ENCODE measurements at places on chromosomes 7 and 10. TPM values are rescaled to one million over a fixed set of nuclear protein-coding genes. Genes with fewer than 3 reads are reported as not detected.

DNA sequence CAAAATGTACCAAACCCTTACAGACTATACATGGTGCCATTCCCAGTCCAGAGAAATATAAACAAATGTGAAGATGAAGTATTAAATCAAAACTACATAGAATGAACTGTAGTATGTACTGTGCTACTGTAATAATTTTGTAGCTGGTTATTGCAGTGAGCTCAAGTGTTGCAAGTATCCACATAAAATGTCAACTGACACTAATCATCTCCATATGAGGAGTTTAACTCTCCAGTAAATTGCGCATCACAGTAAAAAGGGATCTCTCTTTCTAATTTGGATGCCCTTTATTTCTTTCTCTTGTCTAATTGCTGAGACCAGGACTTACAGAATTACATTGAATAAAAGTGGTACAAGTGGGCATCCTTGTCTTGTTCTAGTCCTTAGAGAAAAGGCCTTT, 165.5 kb downstream of the CPED1 start:
- H3K36me3 ChIP-seq, result no peaks in the 10 kb centered on the region
- no peak for DNase-seq
- no peaks in the 10 kb centered on the region for H3K27me3 ChIP-seq
- H3K27ac ChIP-seq, result no peak overlapping the region

GRCh38 chr7:156754201-156754600, 113.6 kb downstream of the RNF32 start:
- H3K36me3 ChIP-seq, result no peaks in the 10 kb centered on the region
- H3K27ac ChIP-seq, result no peak overlapping the region

DNA sequence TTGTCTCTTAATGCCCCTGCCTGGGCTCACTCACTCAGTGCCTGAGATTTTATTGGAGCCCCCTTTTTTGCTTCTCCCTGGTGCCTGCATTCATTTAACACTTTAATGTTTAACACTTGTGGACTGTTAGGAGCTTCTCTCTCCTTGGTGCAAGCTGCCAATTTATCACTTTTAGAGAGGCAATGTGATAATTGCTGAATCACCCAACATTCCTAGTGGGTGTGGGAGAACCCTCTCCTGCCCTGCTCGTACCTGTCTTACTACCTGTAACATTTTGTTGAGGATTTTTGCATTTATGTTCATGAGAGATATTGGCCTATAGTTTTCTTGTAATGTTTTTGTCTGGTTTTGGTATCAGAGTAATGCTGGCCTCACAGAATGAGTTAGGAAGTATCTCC, 13.2 kb downstream of the STAM start:
- H3K36me3 ChIP-seq, result peaks cover 5% of the 10 kb centered on the region
- H3K4me3 ChIP-seq, result no peak overlapping the region
- no peak for DNase-seq
- H3K27me3 ChIP-seq, result no peaks in the 10 kb centered on the region

DNA sequence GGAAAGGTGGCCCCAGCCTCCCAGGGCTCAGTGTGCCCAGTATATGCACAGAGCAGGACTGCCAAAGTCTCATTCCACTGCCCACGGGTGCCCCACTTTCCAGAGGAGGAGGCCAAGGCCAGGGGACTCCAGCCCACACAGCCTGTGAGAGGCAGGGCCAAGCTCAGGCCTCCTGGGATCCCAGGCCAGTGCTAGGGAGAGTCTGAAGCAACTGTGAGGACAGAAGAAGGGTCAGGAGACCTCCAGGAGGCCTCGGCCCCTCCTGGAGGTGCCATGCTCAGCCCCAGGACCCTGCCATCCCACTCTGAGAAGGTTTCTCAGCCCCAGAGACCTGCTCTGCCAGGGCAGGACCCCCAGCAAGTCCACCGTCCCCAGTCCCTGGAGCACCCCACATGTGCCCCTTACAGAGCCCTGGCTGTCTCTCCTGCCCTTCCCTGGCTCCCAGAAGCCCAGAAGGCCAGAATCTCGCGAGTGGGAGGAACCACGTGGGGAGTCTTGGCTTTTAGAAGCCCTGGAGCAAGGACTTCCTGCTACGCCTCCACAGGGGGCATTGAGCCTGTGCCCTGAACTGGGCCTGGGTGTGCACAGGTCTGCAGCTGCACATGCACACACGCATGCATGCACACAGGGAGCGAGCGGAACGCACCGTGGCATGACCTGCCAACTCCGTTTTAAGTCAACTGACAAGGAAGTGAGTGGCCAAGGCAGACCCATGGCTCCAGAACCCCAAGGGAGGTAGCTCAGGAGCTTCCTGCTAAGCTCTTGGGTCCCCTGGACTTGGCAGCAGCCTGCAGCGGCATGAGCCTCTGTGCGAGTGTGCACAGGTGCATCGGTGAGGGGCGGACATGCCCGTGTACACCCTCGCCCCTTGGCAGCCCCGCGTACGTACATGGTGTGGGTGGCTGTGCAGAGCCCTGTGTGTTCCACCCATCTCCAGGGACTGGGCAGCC, 33.6 kb downstream of the ZCCHC24 start:
- DNase-seq, result no peak
- no peak overlapping the region for H3K27ac ChIP-seq
- no peak overlapping the region for H3K4me3 ChIP-seq
- peaks cover 19% of the 10 kb centered on the region for H3K4me1 ChIP-seq
- peaks cover 15% of the 10 kb centered on the region for H3K36me3 ChIP-seq

GRCh38 chr10:66926841-66927240, 1.0 kb downstream of the LRRTM3 start:
- H3K27ac ChIP-seq, result no peak overlapping the region
- H3K4me3 ChIP-seq, result no peak overlapping the region
- no peaks in the 10 kb centered on the region for H3K27me3 ChIP-seq
- H3K36me3 ChIP-seq, result no peaks in the 10 kb centered on the region

DNA sequence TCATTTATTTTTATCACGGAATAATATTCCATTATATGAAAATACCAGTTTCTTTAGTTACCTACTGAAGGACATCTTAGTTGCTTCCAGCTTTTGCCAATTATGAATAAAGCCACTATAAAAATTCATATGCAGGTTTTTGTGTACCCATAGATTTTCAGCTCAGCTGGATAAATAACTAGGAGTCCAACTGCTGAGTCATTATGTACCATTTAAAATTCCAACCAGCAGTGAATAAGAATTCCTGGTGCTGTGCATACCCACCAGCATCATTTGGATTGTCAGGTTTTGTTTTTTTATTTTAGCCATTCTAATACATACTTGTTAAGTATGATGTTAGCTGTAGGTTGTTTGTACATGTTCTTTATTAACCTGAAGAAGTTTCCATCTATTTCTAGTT, 14.5 kb downstream of the FAM24B start:
- no peaks in the 10 kb centered on the region for H3K4me1 ChIP-seq
- DNase-seq, result no peak
- H3K4me3 ChIP-seq, result no peak overlapping the region
- H3K36me3 ChIP-seq, result no peaks in the 10 kb centered on the region

SRI gene
- total RNA-seq, result 63.4 TPM

DYNC1I1 gene
- 14.1 TPM for total RNA-seq

- no peaks in the 10 kb centered on the region for H3K27me3 ChIP-seq
- no peaks in the 10 kb centered on the region for H3K4me1 ChIP-seq
- H3K4me3 ChIP-seq, result no peak overlapping the region
- no peak overlapping the region for H3K27ac ChIP-seq
- no peak for DNase-seq
Measured at GRCh38 chr7:156019776-156020565, 207.7 kb upstream of the SHH start.

- H3K4me3 ChIP-seq, result no peak overlapping the region
- H3K36me3 ChIP-seq, result no peaks in the 10 kb centered on the region
- no peak for DNase-seq
- H3K27me3 ChIP-seq, result no peaks in the 10 kb centered on the region
- no peaks in the 10 kb centered on the region for H3K4me1 ChIP-seq
Measured at GRCh38 chr7:101357433-101357832, 5.2 kb upstream of the COL26A1 start.

DNA sequence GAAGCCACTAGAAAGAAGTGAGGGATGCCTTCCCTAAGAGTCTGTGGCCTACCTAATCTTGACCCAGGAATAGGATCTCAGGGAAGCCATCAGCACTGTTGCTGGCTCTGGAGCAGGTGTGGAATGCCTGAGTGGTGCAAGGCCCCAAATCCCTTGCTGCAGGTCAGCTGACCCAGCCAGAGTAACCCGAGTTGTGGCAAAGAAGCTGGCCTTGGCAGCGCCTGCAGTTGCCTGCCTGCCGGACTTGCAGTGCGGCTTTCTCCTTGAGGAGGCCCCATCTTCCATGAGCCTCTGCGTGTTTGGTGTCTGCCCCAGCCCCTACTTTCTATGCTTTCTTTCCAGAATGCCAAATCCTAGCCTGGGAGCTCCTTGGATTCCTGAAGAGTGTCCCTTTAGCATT, 5.8 kb downstream of the KIAA1217 start:
- peak overlapping the region; percentile 76 for H3K27ac ChIP-seq
- H3K36me3 ChIP-seq, result peaks cover 4% of the 10 kb centered on the region
- H3K4me3 ChIP-seq, result no peak overlapping the region

CYP2E1 gene
- total RNA-seq, result 2.9 TPM

DNA sequence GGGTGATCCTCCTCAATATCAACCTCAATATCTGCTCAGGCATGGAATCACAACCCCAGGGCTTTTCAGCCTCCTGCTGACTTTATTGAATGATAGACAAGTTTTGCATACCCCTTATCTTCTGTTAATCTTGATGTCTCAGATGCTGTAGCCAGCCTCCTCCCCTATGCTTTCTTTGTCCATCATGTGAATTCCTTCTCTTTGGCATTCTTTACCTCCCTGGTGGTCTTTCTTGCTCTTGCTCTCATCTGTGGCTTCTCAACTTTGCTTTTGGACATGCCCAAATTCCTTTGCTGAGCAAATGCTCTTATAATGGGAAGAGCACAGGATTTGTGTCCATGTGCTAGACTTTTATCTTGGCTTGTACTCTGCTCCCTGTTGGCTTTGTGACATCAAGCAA, 73.4 kb upstream of the FAM13C start:
- no peaks in the 10 kb centered on the region for H3K27me3 ChIP-seq
- peaks cover 10% of the 10 kb centered on the region for H3K4me1 ChIP-seq
- no peaks in the 10 kb centered on the region for H3K36me3 ChIP-seq
- no peak for DNase-seq
- no peak overlapping the region for H3K27ac ChIP-seq

DNA sequence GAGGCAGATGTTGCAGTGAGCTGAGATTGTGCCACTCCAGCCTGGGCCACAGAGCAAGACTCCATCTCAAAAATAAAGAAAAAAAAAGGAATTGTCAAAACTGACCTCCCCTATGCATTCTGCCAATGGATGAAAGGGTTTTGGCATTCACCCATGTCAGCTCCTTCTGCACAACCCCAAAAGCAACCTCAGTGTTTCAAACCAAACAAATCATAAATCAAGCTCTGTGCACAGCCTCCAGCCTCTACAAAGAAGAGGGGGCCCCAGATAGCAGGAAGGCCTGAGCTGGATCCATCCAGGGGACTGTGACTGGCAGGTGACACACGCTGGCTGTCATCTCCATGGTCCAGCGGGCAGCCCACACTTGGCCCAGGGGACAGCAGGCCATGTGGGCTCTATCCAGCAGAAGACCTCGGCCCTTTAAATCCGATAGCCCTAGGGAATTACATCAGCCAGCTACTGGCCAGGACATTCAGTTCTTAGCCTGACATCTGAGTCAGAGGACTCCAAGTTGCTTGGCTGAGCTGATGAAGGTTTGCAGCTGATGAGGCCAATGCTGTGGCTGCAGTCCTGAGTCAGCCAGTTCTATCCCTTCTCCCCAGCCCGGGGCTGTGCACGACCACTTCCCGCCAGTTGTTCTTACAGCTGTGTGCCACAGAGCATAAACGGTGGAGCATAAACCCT, 52.0 kb upstream of the FIGNL1 start:
- H3K4me3 ChIP-seq, result no peak overlapping the region
- peaks cover 21% of the 10 kb centered on the region for H3K4me1 ChIP-seq
- H3K36me3 ChIP-seq, result no peaks in the 10 kb centered on the region
- peak; percentile 86 for DNase-seq
- no peaks in the 10 kb centered on the region for H3K27me3 ChIP-seq

DNA sequence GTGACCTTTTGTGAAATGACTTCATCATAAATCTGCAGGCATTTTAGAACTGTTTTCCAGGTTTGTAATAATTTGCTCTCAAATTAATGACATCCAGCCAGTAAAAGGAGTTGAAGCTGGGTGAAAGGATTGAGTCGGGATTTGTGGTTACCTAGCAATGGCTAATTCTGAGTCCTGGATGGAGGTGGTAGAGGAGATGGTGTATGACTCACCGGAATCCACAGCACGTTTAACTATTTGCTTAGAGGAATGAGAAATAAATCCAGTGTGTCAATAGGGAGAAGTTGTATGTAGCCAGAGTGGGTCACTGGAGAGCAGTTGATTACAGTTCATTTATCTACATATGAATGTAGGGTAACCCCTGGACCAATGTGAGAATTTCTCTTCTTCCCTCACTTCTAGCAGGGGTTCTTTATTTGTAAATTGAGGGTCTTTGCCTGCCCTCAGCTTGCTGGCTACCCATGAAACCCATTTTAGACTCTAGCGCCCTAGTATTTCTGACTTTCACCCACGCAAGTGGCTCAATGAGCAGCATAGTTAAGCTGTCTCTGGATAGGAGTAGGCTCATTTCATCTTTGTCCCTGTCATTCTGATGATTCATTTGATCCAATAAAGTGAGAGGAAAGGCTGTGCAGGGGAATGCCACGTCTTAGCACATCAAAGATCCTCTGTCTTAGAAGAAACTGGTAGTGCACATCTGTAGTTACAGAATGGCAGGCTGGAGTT, 547.8 kb downstream of the SORCS3 start:
- H3K36me3 ChIP-seq, result no peaks in the 10 kb centered on the region
- no peaks in the 10 kb centered on the region for H3K27me3 ChIP-seq
- H3K27ac ChIP-seq, result no peak overlapping the region
- no peak for DNase-seq
- no peak overlapping the region for H3K4me3 ChIP-seq
- H3K4me1 ChIP-seq, result no peaks in the 10 kb centered on the region

DNA sequence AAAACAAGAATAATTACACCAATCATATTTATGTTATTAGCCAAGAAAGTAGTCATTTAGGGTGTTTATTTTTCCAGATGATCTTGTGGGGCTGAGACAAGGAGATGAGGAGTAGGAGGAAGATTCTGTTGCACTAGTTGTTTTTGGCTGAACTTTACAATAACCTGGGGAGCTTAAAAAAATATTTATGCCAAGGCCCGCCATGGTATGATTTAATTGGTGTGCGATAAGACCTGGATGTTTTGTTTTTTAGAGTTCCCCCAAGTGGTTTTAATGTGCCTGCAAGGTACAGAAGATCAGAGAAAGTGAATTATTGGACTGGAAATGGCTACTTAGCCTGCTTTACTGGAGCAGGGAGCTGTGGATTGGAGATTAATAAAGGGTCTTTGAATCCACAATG, 7.1 kb upstream of the ZNF282 start:
- H3K36me3 ChIP-seq, result no peaks in the 10 kb centered on the region
- H3K4me3 ChIP-seq, result no peak overlapping the region
- H3K4me1 ChIP-seq, result no peaks in the 10 kb centered on the region
- no peak for DNase-seq

VWA2 gene
- not detected for total RNA-seq

All from right atrium auricular region (tissue), 2 donors.